ENCODE measurements at places on chromosomes 12 and 14.

DNA sequence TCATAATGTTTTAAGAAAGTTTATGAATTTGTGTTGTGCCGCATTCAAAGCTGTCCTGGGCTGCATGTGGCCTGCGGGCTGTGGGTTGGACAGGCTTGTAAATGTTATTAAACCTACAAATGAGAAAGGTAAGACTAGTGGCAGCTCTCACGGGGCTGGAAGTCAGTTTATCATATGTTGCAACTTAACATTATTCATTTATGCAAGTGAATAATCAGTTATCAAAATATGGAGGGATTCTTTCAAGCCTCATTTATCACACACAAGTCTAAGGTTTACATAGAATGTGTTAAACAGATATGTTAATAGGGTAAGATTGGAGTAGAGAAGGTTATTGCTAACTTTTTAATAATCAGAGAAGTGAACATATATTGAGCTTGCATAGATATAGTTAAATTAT is 442.5 kb upstream of the RGS6 start:
- no peak for DNase-seq

DNA sequence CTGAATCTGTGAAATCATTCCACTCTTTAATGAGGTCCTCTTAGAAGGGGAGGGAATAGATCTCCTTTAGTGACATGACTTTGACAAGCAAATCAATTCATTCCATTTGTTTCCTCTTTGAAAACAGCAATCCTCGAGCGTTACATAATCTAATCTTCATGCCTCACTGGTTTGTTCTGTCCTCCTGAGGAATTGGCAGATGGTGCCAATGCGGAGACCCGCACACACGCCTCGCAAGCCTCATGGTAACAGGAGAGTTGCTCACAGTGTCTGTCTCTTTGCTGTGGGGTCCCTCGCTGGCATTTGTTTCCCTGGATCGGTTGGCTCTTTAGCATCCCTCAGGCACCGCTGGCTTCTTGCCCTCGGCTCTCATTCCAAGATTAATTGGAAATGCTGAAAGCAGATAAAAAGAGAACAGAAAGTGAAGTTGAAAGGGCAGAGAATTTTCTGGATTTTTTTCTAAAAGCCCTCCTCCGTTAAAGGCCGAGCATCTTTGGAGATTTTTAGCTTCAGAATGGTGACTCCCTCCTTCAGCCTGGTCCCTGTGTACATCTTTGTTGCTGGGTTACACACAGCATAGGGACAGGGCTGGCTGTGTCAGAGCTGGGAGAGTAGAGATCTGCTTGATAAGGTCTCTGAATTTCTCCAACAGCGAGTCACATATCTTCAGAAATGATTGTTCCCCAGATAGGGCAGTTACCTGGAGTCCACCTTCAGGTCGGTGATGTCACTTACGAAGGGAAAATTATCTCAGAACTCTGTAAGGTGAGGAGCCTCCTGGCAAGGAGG is 10.1 kb upstream of the CABP1 start:
- DNase-seq = no peak

- DNase-seq = no peak
These were observed 295.7 kb downstream of the BCL11B start for GRCh38 chr14:98976271-98976670.

DNA sequence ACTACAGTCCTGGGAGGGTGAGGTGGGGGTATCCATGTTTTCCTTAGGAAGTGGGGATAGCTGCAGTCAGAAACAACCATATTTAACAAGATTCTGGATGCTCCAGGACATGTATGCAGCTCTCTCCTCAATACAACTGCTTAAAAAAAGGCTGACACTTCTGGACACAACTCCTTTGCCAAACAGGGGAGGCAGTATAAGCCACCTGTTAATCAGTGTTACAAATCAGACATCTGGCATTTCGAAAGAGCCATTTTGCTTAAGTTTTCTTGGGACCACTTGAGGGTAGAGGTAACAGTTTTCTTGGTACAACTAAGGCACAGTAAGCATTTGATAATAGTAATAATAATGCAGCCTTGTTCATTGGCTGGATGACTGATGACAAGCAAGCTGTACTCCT is 47.1 kb downstream of the RPGRIP1 start:
- DNase-seq = no peak

DNA sequence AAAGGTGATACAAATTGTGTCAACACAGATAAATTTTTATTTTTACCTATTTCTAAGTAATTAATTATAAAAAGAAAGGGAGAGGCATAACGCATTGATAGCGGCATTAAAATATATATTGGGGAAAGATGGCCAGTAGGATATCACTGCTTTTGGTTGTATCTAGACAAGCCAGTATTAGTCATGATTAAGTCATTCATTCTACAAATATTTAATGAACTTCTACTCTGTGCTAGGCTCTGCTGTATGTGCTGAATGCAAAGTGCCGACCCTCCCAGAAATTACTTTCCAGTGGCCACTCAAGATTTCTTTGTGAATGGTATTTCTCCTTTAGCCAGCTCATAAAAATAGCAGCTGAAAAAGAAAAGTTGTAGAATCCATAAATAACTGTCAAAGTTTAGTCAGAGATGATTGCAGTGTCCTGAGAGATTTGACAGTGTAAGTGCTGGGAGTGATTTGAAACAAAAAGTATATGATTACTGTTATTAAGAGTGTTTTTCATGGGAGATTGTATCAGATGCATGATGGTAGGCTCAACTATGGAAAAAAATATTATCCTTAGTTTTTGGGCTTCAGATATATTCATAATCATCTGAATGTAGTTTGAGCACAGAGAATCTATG is 133.2 kb downstream of the MGAT4C start:
- DNase-seq = no peak

- no peak for DNase-seq
These were observed 19.3 kb upstream of the MED6 start for GRCh38 chr14:70619708-70620107.

GRCh38 chr14:32427726-32428528 is 98.8 kb downstream of the AKAP6 start:
- DNase-seq = no peak

- DNase-seq = no peak
These were observed 138.5 kb upstream of the SRRM4 start for GRCh38 chr12:118842866-118843265.

DNA sequence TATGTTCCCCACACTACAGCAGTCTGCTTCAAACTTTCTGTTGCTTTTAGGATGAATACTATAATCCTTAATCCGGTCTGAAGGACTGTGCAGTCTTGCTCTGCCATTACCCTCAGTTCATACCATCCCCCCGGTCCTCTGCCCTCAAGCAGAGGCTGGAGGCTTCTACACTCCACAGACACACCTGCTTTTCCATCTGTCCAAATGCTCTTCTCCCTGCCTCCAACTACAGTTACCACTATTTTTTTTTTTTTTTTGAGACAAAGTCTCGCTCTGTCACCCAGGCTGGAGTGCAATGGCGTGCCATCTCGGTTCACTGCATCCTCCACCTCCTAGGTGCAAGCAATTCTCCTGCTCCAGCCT is 19.3 kb upstream of the KCNH3 start:
- DNase-seq = no peak

GRCh38 chr14:26163761-26164160 is 434.1 kb downstream of the NOVA1 start:
- DNase-seq = no peak

DNA sequence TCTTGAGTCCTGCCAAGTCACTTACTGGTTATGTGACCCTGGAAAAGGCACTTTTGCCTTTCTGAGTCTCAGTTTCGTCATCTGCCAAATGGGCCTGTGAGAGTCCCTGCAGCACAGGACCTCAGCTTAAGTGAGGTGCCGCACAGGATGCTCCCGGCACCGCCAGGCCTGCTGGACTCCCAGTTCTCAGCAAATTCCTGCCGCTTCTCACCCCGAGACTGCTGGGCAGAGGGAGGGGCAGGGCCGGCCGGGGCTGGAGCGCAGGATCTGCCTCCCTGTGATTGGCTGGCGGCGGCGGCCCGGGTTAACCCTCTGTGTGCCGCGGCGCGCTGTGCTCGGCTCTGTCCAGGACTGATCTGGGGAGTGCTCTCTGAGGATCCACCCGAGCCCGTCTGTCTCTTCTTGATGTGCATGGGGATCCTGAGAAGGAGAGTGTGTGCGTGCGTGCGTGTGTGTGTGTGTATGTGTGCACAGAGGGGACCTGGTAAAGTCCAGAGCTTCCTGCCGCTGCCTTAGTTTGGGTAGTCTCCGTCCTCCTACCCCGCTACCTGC is 8.6 kb downstream of the SETD1B start:
- DNase-seq = no peak

DNA sequence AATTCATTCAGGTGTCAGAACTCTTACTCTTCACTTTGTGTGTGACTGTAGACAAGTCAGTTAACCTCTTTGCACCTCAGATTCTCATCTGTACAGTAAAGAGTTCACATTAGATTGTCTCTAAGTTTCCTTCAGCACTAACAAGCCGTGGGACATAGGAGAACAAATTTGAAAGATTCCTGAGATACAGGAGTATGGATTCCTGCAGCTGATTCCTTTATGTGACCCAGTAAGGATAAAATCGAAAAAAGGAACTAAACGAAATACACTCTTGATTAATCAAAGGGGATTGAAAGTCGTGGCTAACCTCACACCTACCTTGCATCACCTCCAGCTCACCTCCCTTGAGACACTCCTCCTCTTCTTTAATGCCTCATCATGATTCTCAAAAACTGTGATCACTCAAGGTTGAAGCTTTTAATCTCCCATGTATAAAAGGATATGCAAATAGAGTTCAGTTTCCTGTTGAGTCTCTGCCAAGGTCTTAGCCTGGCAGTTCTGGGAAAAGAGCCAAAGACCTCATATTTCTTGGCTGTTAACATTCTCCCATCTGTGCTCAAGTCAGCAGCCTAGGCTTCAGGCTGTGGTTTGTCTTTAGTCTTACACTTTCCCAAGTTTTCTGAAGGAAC is 156.6 kb downstream of the DAD1 start:
- DNase-seq = peak; percentile 81

GRCh38 chr12:102954134-102954533 is 3.3 kb upstream of the ASCL1 start:
- DNase-seq = no peak

DNA sequence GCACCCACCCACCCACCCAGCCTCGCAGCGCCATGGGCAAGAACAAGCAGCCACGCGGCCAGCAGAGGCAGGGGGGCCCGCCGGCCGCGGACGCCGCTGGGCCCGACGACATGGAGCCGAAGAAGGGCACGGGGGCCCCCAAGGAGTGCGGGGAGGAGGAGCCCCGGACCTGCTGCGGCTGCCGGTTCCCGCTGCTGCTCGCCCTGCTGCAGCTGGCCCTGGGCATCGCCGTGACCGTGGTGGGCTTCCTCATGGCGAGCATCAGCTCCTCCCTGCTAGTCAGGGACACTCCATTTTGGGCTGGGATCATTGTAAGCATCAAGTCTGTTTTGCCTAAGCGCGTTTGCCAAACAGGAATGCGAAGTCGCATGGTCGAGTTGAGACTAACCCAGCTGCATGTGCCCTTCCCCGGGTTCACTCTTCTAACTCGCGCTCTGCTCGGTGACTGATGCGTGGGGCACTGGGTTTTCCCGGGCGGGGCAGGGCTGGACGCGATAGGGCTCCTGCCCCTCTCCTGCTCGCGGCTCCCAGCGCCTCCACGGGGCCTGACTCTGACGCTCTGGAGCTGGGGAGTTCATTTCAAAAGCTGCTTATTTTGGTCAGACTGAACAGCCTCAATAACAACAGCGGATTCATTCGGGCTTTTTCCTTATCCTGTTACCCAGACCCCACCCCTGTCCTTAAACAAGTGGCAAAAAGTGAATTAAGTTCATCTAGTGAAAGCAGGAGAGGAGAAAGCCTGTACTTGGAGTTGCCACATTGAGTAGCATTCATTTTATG is 458 bp downstream of the SSPN start:
- no peak for DNase-seq

DNA sequence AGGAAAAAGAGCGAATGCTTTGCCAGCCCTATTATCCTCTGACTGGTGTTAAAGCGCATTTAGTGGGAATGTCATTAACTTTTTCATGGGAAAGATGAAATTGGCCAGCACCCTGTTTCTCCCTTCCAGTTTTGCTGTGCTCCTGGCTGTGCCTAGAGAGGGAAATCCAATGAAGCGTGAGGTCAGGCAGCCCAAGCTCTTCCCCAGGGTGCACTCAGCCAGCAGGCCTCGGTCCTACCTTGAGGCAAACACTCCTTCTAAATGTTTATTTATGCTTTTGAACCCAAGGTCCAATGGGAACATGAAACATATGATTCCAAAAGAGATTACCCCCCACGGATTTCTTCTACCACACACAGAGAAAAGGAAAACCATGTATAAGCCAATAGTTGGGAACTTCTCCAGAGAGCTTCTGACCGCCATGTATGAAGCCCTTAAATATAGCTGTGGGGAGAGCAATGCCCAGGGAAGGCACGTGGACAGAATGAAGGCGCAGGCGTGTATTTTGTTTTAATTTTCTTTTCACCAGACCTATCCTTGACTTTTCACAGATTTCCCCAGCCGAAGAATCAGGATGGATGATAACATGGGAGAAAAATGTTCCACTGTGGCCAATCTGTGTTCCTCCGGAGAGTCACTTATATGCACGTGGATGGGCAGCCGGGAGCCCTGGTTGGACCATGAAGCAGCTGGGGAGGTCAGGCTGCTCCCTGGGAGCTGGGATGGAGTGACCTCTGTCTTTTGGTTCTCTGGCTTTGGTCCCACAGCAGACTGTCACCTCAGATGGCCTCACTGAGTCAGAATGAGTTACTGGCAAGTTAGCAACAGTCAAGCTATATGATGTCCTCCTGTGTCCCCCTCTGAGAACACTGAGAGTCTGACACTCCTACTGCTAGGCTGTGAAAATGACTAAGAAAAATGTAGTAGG is 37.3 kb downstream of the GPR135 start:
- no peak for DNase-seq

DNA sequence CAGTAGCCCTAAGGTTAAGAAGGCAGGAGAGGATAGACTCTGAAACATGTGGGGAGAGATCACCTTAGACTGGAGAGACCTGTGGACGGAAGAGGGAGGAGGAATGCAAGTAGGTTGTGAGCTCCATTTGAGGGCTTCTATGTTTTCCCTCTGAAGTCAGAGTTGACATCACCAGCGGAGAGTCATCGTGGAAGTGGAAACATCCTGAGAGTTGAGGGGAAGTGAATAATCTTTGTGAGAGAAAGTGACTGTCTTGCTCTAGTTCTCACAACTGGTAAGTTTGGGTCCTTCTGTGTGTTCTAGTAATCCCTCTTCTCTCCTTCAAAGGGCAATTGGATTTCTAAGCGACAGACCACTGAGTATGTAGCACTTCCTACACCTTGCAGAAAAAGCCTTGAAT is 103.6 kb upstream of the CCND2 start:
- no peak for DNase-seq

DNA sequence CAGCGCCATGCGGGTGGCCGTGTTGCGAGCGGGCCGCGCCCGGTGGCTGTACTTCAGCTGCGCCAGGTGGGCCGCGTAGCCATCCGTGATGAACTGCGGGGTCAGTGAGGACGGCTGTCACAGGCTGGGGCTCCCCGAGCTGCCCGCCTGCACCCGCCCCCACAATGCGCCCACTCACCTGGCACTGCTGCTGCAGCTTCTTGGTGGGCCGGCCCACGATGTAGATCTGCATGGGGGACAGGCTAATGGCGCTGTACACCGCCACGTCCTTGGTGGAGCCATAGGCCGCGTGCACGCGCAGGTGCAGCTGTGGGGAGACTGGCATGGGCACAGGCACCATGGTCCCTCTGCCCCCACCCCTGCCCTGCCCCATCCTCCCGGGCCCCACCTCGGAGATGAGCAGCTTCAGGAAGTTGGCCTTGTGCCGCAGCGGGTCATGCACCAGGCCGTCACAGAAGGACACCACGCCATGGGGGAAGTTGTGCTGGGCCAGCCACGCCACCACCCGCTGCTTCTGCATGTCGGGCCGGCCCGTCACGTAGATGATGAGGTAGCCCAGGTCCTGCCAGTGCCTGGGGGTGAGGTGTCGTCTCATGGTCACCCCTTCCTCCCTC is 5.9 kb downstream of the ARL6IP4 start:
- no peak for DNase-seq

- peak; percentile 9 for DNase-seq
These were observed 339.6 kb upstream of the TBX3 start for GRCh38 chr12:115023279-115024265.

All from AG04449 (cell line).